ENCODE measurements at places on chromosomes 1 and 21.

DNA sequence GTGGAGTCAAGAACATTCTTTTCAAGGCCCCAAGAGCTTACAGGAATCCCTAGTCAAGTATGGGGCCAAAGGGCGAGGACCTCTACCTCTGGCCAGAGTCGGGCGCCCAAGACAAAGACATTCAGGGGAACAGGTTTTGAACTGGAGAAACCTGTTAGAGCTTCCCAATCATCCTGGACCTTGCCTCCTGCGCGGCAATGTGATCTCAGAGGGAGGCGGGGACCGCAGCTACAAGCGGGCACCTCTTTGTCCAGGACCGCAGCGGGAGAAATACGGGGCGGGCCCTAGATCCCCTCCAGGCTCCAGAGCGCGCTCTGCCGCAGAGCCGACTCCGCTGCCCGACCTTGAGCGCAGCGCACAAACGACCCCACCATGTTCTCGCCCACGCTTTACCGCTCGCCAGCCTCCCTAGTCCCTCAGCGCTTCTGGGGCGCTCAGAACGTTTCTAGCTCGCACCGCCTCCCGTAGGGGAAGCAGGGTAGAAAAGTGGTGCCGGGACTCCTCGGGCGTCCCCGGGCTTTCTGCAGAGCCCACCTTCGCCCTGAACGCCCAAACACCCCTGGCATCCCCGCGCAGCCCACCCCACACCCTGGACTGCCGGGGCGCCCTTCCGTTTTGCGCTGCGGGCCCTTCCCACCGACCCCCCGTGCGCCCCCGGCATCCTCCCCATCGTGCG is 28.1 kb downstream of the RABIF start:
- DNase-seq = no peak

- DNase-seq = no peak
Observed at GRCh38 chr1:67162954-67163353, 3.3 kb upstream of the IL23R start.

GRCh38 chr1:77387553-77387952 is 105.7 kb downstream of the AK5 start:
- no peak for DNase-seq

DNA sequence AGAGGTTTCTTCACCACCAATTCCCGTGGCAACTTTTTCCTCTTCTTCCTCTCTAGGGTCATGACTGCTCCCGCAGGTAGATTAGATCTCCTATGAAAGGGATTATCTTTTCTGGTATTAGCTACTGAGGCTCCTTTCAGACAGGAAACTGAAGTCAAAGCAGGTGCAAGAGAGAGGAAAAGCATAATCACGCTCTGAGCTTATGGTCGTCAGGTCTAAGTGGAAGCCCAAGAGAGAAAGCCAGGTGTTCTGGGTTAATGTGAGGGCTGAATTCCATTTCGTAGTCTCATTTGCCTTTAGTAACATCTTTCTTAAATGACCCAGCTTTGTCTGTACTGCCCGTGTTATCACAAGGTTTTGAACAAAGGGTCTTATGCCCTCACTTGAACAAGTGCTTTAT is 8.3 kb upstream of the MAP3K21 start:
- DNase-seq = no peak

- DNase-seq = no peak
Observed at GRCh38 chr1:94013367-94013878, 104.2 kb upstream of the GCLM start.

- no peak for DNase-seq
Observed at GRCh38 chr1:9160079-9160717, 31.3 kb upstream of the GPR157 start.

DNA sequence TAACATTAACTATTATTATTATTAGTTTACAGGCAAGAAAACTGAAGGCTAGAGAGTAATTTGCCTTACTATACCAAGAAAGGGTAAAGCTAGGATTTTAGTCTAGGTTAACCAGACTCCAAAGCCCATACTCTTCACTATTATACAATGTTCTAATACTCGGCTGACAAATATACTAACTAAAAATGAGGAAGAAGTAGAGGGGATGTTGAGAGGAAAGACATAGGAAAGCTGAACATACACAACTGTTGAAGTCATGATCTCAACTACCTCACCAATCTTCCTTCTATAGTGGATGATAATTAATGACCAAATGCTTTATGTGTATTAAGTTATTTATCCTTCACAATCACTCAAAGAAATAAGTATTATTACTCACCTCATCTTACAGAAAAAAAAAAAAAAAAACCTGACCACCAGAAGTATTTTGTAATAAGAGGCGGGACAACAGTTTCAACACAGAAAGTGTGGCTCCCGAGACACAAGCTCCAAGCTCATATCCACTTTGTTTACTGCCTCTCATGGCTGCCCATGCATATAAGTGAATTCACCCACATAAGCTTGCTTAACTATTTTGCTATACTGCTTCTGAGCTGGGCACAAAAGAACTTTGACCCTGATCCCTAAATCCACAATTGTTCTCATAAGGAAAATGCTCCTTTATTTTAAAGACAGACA is 78.0 kb downstream of the USP1 start:
- no peak for DNase-seq

GRCh38 chr1:204873714-204874113 is 3.1 kb downstream of the NFASC start:
- DNase-seq = no peak

DNA sequence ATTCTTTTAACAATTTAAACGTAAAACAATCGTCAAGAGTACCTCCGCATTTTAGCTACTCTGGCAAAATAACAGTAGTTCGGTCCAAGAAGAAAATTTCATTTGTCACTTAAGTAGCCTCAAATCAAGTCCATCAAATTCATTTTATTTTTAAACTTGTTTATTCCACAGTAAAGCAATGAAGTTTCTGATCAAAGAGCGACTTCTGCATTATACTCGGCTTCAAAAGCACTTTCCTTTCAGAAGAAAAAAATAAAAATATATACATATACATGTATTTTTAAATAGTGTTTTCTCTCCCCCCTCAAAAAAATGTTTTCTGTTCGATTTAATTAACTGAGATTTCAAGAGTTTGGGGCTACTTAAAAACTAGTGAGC is 115.0 kb downstream of the RERE start:
- DNase-seq = no peak

DNA sequence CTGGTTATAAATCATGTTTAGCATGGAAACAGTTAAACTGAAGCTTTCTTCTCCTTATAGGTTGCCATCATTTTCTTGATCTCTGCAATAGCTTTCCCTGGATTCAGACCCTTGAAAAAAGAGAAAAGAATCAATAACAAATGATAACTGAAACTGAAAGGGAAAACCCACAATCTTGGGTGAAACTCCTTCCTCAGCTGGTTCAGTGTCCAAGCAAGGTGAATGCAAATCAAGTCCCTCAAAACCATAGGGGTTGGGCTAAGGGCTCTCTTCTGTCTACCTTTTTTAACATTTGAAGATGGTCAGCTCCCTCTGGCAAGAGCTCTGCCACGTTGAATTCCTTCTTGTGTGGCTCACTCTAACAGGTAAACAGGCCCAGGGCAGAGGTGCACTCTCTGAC is 7.1 kb upstream of the ATP13A2 start:
- no peak for DNase-seq

GRCh38 chr1:10694274-10694632 is 102.2 kb downstream of the CASZ1 start:
- no peak for DNase-seq

DNA sequence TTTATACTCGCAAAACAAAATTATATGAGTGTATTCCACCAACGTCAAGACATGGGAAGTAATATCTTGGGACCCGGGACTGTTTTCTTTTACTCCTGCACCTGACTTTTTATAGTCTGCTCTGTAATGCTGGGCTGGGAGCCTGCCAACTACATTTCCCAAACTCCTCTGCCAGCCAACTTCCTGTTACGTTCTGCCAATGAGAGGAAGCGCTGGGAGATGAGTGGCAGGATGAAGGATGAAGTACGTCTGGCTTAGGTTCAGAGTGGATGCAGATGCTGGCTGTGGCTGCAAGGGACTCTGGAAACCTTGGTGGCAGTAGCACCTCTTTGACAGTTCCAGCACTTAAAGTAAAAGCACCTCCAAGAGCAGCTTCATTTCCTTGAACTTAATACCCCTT is 59.6 kb downstream of the USP24 start:
- no peak for DNase-seq

All from T-helper 17 cell (primary cell).